Stimulated activated CD8-positive, alpha-beta memory T cell treated with anti-CD3 and anti-CD28 coated beads, Interleukin-4, amount 100 ng/mL, for 1 hour (primary cell): ENCODE measurements at places on chromosomes 1 and 21.

DNA sequence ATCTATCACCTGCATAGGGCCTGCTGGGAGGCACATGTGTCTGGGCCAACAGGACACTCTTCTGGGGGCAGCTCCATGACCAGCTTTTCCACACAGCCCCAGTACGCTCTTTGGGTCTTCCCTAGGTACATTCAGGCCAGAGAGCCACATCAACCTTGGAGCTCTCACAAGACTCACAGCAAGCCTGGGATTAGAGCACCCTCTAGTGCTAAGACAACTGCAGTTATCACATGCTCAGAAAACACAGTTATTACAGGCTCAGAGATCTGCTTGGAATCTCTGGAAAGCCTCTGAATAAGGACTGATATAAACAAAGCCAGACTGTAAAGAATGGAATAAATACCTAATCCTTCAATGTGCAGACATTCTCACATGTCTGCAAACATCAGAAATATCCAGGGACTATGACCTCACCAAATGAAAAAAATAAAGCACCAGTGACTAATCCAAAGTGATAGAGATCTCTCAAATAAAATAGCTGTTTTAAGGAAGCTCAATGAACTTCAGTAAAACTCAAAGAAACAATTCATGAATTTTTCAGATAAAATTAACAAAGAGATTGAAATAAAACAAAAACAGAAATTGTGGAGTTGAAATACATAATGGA lies 563.9 kb upstream of the NR5A2 start:
- DNase-seq, result no peak

DNA sequence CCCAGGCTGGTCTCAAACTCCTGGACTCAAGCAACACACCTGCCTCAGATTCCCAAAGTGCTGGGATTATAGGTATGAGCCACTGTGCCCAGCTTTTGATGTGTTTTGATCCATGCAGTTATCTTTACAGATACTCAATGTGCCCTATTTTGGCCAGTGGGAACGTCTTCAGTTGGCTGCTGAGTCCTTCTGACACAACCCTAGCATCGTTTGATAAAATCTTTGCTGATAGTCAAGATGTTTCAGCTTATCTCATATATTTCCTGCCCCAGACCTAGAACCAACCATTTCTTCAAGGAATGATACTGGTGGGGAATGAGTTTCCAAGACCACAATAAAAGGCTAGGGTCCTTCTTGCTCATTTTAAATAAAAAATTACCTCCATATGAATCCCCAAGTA lies 11.6 kb downstream of the POGZ start:
- DNase-seq, result no peak

GRCh38 chr1:45767035-45767434 lies 16.6 kb upstream of the IPP start:
- no peak for DNase-seq

- DNase-seq, result no peak
These were observed 4.8 kb downstream of the LMOD1 start for GRCh38 chr1:201941420-201942128.

DNA sequence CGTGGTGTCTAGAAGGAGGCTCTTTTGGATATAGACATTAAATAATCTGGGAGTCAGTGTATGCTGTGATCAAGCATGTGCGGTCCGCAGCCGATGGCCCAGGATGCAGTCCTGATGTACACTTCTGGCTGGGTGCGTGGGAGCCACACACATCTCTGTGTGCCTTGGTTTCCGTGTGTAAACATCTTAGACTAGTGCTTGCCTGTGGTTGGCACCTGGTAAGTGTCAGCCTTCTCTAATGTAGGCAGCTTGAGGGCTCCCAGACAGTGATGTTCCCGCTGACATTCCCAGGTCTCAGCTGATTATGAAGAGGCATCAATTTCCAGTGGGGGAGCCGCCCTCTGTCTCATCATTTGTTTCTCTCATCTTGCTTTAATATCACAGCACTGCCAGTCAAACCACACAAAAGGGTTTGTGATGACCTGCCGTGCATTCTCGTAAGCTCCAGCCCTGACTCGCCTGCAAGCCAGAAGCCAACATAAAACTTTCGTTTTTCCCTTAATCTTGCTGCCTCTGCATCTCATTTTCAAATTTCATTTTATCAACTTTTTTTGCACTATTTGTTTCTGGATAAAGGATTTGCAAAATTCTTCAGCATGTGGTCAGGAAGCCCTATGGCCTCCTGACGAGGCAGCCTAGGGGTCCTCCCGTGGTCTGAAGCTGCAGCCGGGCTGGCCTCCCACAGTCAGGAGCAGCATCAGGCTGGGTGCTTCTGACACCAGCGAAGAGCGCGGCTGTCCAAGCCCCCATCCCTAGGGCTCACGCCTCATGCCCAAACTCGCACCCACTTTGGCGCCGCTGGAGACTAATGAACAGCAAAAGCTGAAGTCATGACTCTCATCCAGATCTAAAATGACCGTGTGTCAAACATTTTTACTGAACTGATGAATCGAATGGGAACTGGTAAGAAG lies 28.1 kb downstream of the PDE9A start:
- DNase-seq, result no peak

DNA sequence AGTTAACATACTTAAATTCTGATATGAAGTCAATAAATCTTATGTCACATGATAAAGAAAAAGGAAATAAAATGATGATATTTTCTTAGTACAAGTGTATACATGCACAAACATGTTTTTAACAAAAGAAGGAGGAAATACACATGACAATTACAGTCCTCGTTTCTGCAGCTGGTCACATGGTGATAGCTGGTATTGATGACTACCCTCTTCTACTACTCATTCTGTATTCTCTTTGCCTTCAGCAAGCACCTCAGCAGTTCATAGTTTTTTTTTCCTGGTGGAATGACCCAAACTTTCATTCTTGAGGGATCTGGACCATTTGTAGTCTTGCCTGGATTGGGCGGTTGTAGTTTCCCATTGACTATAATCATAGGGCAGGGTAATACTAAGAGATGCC lies 64.4 kb upstream of the CFAP126 start:
- no peak for DNase-seq

DNA sequence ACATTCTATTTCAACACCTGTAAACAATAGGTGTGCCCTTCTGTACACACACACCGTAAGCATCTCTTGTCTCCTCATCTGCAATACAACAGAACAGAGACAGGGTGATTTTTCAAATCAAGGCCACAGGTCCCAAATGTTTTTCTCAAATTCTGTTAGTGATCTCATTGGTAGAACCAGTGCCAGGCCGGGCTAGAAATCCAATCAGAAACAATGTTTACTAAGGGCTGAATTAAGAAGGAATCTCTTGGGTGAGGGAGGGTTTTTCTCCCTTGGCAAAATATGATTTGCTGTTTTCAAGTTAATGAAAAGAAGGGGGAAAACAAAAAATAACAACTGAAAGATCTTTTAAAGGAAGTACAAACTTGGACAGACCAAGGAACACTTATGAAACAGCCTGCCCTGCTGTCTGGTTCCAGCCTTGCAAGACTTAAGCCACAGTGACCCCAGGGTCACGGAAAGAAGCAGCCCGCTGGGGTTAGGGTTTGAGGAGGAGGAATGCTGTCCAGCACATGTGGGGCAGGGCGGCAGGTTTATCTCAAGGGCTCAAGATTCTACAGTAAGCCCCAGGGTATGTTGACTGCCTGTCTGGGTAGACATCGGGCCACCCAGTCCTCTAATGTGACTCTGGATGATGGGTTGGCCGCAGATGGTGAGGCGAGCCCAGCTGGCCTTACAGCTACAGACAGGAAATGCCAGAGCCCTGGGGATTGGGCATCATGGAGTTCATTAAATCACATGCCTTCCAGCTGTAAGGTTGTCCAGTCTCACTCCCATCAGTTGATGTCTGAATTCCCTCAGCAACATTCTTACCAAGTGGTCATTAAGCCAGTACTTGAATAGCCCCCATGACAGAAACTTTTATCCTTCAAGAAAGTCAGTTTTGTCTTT lies 73.3 kb upstream of the SLC44A3 start:
- DNase-seq, result no peak

DNA sequence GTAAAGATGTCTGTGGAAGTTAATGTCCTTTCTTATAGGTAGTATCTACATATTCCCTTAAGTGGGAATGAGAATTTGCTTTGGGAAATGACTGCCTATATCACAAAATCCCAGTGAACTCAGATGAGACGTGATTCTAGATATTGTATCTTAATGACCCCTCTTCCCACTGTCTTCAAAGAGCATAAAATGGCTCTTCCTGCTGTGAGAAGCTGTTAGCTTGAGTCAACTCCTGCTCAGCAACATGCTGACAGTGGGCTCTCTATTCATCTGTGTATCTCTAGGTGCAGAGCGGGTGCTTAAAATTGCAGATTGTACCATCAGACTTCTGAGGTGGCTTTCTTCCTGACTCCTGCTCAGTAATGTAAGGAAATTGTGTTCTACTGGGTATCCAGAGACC lies 100.6 kb downstream of the SPAG17 start:
- no peak for DNase-seq

GRCh38 chr1:21238141-21238800 lies 52.0 kb downstream of the ECE1 start:
- no peak for DNase-seq
